DMS53 (cell line): ENCODE measurements at places on chromosomes 11 and 22.

DNA sequence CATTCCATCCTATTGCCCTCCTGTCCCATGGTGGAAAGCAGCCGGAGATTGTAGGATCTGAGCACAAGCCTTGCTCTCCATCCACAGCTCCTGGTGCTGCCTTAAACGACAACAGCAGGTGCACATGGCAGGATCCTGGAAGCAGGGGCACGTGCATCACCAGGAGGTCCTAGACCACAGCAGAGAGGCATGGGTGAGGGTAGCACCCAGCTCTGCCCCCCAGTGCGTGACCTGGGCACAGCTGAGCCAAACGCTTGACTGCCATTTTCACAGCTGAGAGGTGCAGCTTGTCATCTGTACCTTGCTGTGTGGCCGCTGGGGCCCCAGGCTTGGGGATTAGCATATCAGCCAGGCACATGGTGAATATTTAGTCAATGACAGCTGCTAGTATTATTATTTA lies 92.7 kb downstream of the NTM start:
- DNase-seq = no peak

DNA sequence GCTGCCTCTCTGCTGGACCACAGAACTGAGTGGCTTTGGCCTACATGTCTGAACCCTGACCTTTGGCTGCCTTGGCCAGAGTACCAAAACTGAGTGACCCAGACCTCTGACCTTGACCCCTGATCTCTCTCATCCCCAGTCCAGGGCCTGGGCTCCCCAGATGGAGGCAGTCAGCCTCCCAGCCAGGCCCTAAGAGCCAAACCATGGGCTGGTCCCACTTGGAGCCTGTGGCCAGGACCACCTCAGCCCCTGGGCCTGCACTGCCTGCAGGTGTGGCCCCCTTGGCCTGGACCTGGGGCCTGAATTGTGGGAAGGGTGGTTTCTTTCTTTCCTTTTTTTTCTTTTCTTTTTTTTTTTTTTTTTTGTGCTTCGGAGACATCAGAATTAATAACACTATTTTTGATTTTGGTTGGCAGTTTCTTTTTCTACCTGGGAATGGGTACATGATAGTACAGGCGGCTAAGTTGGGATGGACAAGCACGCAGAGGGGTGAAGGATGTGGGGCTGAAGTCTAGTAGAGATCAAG lies 806 bp upstream of the SIPA1 start:
- no peak for DNase-seq

- DNase-seq = no peak
These were observed 9.5 kb downstream of the SNAP29 start for GRCh38 chr22:20868025-20868962.

GRCh38 chr11:31882951-31883392 lies 71.8 kb upstream of the PAX6 start:
- no peak for DNase-seq

GRCh38 chr22:19654338-19654987 lies 59.8 kb upstream of the SEPTIN5 start:
- no peak for DNase-seq

DNA sequence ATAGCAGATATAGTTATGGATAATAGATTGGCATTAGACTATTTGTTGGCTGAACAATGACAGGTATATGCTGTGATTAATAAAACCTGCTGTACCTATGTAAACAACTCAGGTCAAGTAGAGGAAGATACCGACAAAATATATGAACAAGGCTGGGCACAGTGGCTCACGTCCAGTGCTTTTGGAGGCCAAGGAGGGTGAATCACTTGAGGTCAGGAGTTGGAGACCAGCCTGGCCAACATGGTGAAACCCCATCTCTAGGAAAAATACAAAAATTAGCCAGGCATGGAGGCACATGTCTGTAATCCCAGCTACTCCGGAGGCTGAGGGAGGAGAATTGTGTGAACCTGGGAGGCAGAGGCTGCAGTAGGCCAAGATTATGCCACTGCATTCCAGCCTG lies 14.0 kb upstream of the CHKA start:
- DNase-seq = no peak

DNA sequence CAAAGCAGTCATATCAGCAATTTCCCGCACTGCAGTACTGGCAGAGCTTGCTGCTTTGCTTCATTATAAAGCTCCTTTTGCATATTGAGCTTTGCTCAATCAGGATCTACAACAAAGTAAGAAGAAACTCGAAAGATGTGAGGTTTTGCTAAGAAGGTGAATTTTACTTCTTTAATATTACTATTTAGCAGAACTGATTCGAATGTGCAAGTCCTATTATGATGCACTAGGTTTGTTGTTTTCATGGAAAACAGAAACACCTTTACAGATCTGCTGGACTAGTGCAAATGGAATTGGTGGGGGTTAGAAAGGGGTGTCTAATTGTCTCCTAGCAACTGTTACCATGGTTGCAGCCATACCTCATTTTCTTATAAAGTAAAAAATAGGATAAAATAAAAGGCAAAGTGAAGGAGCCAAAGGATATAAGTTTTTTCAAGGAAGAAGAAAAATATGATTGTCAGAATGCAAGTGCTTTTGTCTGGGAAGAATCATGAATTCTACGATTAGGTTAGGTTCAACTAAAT lies 153.2 kb downstream of the MSANTD4 start:
- no peak for DNase-seq

DNA sequence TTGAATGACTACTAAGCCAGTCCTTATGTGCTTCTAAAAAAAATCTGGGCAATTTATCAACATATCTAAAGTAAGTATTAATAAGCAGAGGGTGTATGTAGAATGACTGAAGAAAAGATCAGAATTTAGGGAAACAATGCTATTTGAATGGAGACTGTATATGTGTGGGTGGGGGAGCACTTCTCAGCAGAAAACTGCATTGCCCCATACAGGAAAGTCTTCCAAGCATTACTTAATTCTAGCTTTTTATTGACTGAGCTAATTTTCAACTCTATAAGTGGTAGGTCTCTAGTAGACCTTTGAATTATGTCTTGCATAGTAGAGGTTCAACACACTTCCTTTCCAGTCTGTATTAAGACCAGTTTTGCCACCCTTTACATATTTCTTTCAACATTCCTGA lies 41.7 kb downstream of the CASP12 start:
- DNase-seq = no peak

DNA sequence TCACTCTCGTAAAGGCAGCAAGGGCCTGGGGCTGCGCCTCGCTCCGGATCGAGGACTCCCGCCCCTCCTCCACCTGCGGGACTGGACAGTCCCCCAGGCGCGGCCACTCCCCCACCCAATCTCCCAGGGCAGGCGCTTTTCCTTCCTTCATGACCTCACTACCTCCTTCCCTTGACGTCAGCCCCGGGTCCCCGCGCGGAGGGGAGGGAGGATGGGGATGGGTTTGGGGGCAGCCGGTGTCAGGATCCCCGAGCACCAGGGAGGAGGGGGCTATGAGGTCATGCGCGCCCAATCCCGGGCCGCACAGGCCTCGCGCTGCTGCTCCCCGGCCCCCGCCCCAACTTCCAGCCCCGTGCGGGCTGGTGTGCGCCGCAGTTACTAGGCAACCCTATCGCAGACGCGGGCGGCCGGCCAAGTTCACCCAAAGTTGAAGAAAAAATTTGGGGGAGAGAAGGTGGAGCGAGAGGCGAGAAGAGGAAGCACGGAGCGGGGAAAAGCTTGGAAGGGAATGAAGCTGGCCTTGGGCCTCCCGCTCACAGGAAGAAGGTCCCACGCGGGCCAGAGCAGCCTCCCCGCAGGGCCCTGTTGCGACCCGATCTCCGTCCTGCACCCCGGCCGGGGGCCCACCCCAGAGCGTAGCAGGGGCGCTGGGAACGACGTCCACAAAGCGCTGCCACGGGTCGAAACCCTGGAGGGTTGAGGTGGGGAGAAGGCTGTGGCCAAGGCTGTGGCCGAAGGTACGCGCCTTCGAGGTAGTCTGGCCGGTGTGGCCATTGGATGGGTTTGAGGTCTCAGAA lies 8.3 kb downstream of the WT1 start:
- DNase-seq = no peak

GRCh38 chr11:120546312-120547205 lies 35.0 kb downstream of the GRIK4 start:
- DNase-seq = peak; percentile 30

GRCh38 chr11:14522245-14522644 lies 2.1 kb upstream of the PSMA1 start:
- DNase-seq = no peak

DNA sequence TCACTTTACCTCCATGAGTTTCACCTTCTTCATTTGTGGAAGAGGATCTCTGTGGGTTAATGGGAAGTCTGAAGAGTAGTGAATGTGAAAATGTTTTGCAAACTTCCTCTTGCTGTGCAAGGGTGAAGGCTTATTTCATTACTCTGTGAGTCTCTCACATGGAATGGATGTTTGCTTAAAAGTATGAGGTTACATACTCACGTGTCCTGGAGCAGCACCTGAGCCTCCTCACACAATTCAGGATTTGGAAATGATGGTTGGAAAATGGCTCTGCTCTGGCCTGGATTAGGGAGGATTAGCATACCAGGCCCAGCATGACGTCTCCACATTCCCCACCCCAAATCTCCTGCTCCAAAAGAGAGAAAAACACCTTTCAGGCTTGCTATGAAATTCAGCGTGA lies 4.8 kb downstream of the GRAMD1B start:
- peak; percentile 82 for DNase-seq

- no peak for DNase-seq
These were observed 1.1 kb upstream of the TMA7B start for GRCh38 chr22:39958949-39959639.
